Stimulated activated CD4-positive, alpha-beta T cell treated with anti-CD3 and anti-CD28 coated beads, Interleukin-1b, Interleukin-23, amount 100 ng/mL, for 1 hour (primary cell): ENCODE measurements at places on chromosomes 7 and 10.

DNA sequence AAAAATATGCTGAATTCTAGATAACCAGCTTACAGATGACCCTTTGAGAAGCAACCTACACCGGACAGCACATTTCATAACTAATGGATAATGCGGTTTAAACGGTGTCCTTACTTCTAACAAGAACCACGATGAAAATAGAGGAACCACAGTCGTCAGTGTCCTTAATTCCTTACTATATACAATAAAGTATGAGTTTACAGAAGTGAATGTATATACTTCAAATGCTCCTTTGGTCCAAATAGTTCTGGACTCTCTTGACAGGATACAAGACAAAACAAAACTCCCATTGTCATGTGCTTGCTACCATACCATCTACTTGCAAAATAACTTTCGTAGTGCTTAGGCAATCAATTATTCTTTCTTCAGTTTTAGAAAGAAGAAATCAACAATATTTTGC, 2.4 kb downstream of the NAMPT start:
- no peak for DNase-seq

GRCh38 chr10:91002656-91003055, 81.8 kb upstream of the ANKRD1 start:
- no peak for DNase-seq

DNA sequence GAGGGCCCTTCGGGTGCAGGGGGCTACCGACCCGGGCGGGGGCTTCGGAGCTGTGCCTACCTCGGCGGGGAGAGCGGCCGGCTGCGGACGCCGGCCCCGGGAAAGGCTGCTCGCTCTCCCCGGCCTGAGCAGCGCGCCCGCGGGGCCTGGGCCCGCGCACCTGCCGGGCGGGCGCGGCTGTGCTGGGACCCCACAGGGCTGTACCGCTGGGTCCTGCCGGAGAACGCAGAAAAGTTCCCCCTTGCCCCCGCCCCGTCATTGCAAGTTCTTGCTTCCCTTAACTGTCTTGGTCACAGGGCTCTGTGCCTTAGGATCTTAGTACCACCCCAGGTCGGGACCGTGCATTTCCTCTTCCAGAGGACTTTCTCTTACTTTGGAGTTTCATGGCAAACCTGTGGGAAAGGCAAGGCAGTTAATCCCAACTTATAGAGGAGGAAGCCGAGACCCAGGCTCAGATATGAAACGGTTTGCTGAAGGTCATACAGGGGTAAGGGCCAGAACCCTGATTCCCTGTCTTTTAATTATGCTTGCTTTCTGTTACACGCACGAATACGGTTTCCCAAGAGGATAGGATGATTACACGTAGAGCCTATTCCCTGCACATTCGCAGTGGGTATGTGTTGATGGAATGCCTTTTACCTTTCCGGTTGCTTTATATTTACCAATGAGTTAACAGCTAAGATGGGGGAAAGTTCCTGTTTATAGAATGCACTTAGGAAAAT, 652 bp downstream of the PCGF5 start:
- no peak for DNase-seq

GRCh38 chr10:116007256-116007891, 265.6 kb downstream of the GFRA1 start:
- no peak for DNase-seq

DNA sequence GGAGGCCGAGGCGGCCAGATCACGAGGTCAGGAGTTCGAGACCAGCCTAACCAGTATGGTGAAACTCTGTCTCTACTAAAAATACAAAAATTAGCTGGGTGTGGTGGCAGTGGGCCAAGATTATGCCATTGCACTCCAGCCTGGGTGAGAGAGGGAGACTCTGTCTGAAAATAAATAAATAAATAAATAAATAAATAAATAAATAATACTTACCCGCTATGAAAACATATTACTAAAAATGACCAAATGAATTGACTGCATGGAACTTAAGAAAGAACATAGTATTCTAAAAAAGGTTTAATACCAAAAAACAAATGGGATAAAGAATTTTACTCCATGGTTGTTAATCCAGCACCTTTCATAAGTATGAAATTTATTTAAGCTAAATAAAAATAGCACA, 305.0 kb downstream of the GATA3 start:
- DNase-seq = no peak

GRCh38 chr10:65751218-65751617, 1174.6 kb upstream of the LRRTM3 start:
- DNase-seq = no peak

GRCh38 chr7:155676052-155676451, 31.6 kb downstream of the RBM33 start:
- DNase-seq = no peak

GRCh38 chr10:123553810-123554430, 112.2 kb upstream of the GPR26 start:
- no peak for DNase-seq
